ENCODE measurements at places on chromosomes 12 and 14. TPM values are rescaled to one million over a fixed set of nuclear protein-coding genes. Genes with fewer than 3 reads are reported as not detected.

- no peak for ATAC-seq
These were observed 85.7 kb downstream of the DUSP16 start for GRCh38 chr12:12476857-12477531.

The SLC6A12 gene
- total RNA-seq = not detected

DNA sequence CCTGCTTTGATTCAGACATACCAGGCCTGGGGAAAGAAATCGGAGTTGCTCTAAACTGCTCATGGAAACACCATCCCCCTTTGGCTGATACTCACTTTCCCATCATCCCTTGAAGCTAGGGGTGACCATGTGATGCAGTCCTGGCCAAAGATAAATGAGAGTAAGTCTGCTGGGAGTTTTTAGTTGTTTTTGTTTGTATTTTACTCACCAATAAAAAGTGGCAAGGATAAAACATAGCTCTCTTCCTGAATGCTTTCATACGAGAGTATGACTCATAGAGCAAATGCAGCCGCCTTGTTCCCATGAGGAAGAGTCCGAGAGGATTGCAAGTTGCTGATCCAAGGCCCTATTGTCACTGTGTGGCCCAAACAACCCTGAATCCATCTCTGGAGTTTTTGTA is 126.4 kb upstream of the TMEM132C start:
- no peak for ATAC-seq

DNA sequence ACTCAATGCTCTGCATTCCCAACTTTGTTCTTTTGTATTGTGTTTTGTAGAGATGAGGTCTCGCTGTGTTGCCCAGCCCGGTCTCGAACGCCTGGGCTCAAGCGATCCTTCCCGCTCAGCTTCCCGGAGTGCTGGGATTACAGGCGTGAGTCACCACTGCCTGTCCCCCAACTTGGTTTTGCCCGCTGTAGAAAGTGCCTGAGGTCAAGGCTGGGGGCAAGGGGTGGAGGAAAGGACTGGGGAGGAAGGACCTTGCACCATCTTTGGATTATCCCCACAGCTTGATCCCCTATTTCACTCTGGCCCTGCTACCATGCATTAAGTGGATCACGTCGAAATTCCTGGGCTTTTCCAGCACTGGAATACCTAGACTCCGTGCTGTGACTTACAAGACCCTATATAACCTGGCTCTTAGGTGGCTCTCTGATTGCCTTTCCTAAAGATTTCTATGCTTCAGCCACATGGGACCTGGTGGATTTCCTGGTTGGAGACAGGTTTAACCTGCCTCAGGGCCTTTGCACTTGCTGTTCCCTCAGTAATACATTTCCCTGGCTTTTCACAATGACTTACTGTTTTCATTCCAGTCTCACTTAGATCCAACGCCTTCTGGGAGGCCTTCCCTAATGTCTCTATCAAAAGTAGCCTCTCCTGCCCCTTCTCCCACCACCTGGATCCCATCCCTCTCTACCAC is 608 bp upstream of the PIANP start:
- no peak for ATAC-seq

The FOXM1 gene
- total RNA-seq = 134 TPM

DNA sequence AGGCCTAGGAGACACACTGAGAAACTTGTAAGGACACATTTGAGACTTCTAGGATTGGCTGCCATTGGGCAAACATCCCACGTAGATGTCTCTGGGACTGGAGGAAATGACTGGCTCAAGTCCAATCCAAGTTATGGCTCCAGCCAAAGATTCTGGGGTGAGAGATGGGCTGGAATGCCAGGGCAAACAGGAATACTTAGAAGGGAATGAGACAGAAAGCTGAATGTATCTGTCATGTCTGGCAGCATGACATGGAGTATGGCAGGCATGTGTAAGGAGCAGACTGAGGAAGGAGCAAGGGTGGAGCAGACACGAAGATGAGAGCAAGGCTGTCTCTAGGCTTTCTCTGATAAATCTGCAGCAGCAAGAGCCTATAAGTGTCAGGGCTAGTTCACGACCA is 209.2 kb downstream of the PHLDA1 start:
- ATAC-seq = no peak

The GDF3 gene
- total RNA-seq = not detected

The OTUB2 gene
- total RNA-seq = 11.0 TPM

The RTL1 gene
- not detected for total RNA-seq

- ATAC-seq = peak; percentile 60
These were observed 1.3 kb upstream of the RASSF3 start for GRCh38 chr12:64608901-64609535.

DNA sequence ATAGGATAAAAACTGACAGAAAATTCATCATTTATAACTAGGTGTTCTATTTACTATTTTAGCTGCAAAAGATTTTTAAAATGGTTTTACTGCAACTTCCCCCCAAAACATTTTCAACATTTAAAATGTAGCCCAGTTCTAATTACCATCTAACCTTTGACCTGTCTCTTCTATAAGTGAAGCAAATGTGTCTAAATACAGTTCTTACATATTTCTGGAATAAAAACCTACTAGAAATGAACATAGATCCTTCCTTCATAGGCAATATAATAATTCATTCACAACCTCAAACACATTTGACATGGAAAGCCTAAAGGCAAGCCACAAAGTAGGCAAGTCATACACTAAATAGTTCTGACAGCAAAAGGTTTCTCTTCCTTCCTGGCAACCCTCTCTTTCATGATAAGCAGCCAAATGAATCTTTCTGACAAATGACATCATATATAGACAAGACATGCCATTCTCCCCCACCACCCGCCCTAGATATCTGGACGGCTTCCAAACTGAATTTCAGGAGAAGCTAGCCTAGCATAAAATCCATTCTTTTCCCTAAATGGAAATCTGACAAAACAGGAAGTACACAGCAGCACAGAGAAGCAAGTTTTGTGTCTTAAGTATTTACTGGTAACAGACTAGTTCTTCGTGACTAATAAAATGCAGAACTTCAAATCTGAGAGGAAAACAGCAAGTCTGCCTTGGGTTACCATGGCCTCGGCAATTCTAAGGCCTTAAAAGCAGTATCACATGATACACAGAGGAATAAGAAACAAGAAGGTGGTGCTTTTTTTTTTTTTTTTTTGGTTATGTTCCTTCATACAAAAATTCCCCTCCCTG is 17.2 kb upstream of the ARID4A start:
- peak; percentile 89 for ATAC-seq

DNA sequence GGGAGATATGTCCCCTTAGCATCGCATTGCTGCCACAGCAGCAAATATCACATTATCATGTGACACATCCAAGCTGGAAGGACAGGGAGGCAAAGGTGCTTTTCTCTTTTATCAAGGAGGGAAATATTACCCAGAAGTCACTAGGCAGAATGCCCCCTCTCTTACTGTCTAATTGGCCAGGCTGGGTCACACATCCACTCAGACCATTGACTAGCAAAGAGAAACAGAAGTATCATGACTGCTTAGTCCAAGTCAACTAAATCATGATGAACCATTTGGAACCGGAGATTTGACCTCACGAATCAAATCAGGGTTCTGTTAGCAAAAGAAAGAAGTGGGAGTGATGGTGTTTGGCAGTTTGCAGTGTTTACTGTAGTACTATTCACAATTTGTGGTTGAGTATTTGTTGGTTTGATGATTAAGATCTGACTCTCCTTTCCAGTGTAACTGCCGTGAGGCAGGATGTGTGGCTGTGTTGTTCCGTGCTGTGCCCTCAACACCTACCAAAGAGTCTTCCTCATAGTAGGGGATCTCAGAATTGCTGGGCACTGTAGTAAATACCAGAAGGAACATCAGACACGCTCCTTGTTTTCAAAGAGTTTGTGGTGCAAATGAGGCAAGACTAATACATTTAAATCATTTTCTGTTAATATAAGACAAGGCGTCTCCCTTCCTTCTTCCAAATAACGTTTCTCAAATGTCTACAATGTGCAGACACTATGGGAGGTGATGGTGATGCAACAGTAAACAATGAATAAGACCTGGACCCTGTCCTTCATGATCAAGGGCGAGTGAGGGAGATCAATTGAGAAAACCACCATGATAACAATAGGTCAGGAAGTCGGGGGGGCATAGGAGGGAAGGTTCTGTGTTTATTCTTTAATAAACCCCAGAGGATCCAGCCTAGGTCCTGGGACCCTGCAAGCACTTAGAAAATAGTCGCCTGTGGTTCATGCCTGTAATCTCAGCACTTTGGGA is 194.4 kb upstream of the CRY1 start:
- peak; percentile 94 for ATAC-seq

GRCh38 chr12:43599066-43599465 is 47.1 kb upstream of the ADAMTS20 start:
- no peak for ATAC-seq

GRCh38 chr14:100423317-100424010 is 100.3 kb downstream of the SLC25A47 start:
- ATAC-seq = no peak

The EAPP gene
- 46.9 TPM for total RNA-seq

- no peak for ATAC-seq
These were observed 218.0 kb upstream of the RGS6 start for GRCh38 chr14:71714225-71714624.

GRCh38 chr12:69015831-69016230 is 82.9 kb upstream of the CPM start:
- no peak for ATAC-seq

GRCh38 chr12:52081263-52081733 is 1.8 kb downstream of the SMIM41 start:
- ATAC-seq = no peak

The PROX2 gene
- 0.71 TPM for total RNA-seq

GRCh38 chr12:86543716-86544115 is 287.5 kb upstream of the MGAT4C start:
- ATAC-seq = no peak

DNA sequence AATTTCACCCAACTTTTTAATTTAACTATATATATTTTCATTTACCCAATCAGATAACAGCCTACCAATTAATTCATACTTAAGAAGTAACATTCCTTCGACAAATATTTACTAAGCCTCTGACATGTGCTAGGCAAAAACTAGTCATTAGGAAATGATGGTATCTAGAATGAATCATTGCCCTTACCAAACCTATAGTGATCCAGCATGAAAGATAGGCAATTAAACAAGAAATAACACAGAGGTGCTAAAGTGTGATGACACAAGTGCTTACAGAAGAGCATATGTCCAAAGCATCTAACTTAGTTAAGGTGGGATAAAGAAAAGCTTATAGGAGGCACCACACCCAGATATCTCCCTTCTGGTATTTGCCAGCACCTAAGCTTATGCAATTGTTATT is 166.5 kb upstream of the RASSF8 start:
- ATAC-seq = no peak

Data from activated T-helper 17 cell treated with anti-CD3 and anti-CD28 coated beads, Interleukin-2, amount 50 U/mL, for 72 hours (primary cell).